ENCODE measurements at places on chromosomes 16 and 17. TPM values are rescaled to one million over a fixed set of nuclear protein-coding genes. Genes with fewer than 3 reads are reported as not detected.

- DNase-seq, result no peak
Observed at GRCh38 chr16:50244504-50245416, 21.6 kb upstream of the ADCY7 start.

DNA sequence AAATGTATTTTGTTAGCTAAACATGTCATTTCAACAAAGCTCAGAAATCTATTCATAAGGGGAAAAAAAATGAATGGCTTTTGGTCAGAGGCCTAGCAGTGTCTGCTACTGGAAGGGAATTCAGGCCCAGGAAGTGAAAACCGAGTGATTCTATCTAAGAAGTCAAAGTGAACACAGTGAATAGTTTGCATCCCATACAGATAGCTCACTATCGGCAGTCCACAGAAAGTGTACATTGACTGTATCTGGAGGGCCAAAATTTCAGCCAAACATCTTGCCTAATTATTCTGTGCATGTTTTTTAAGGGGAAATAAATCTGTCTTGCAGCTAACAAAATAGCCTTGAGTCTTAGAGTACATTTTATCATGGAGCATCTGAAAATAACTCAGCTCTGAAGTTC, 214.4 kb upstream of the CACNG5 start:
- no peak for DNase-seq

GRCh38 chr17:38341035-38341721, 2.6 kb downstream of the GPR179 start:
- no peak for DNase-seq

DNA sequence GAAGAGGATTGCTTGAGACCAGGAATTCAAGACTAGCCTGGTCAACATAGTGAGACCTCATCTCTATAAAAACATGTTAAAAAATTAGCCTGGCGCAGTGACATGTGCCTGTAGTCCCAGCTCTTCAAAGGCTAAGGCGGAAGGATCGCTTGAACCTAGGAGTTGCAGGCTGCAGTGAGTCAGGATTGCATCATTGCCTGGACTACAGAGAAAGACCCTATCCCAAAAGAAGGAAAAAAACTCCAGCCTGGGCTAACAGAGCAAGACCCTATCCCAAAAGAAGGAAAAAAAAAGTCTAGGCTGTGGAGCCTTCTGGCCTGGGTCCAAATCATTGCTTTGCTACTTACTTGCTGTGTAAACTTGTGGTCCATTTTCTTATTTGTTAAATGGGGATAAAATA, 4.9 kb downstream of the CCP110 start:
- no peak for DNase-seq

DNA sequence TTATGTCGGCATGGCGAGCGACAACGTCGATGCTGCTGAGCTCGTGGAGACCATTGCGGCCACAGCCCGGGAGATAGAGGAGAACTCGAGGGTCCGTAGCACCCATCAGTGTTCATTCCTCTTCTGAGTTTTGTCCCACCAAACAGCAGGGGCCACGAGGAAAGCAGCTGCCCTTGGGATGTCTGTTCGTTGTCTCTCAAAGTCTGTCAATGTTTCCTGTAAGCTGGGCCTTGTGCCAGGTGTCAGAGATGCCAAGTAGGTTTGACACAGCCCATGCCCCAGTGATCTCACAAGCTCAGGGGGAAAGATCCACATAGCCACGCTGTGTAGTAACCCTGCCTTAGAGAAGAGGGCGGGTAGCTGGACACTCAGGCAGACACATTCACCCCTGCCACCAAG, 22.6 kb downstream of the NTAN1 start:
- DNase-seq, result no peak

DNA sequence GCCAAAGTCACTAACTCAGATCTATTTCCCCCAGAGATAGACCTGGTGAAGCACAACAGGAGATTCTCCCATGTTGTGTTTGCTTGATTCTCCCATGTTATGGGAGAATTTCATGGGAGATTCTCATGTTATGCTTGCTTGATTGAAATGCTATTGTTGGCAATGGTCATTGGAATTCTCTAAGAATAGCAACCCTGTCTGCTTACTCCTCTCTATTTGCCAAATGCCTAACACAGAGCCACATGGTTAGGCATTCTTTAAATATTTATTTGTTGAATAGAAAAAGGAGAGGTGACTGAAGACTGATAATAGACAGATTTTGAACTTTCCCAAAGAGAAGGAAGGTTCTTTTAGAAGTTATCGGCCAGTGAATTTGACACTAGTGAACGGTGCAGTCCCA, 111.5 kb upstream of the MPHOSPH6 start:
- no peak for DNase-seq

DNA sequence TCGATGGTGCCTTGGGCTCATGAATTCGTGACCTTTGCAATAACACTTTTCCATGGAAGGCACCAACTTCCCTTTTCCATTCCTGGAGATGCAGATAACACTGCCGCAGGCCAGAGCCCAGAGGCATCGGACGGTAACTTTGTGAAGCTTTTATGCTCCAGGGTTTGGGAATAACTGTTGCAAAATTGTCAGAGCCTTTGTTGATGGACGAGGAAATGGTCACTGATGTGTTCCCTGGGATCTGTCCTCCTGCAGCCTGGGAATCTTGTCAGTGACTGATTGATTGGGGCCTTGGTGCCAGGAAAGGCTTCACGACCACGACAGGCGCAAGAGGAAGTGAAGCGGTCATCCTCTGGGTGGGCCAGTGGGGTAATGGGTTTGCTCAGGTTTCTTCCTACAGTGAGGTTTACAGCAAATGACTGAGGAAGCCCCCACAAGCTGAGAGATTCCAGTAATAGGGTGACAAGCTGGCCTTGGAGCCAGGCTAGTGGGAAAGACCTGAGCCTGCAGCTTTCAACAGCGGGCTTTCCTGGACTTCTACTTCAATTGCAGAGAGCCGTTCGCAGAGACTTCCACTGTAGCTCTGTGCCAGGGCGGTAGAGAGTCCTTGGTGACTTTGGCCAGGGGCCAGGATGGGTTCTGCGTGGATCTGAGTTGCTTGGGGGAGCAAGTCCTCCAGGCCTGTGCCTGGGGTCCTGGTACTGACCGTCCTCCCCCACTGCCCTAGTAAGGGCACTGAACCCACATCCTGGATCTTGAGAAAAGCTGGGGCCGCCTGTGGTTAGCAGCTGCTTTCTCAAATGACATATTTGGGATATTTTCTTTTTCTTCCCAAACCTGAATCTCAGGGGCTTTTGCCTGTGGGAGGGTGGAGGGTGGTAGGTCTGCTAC, 37.6 kb downstream of the PGS1 start:
- DNase-seq, result no peak

DNA sequence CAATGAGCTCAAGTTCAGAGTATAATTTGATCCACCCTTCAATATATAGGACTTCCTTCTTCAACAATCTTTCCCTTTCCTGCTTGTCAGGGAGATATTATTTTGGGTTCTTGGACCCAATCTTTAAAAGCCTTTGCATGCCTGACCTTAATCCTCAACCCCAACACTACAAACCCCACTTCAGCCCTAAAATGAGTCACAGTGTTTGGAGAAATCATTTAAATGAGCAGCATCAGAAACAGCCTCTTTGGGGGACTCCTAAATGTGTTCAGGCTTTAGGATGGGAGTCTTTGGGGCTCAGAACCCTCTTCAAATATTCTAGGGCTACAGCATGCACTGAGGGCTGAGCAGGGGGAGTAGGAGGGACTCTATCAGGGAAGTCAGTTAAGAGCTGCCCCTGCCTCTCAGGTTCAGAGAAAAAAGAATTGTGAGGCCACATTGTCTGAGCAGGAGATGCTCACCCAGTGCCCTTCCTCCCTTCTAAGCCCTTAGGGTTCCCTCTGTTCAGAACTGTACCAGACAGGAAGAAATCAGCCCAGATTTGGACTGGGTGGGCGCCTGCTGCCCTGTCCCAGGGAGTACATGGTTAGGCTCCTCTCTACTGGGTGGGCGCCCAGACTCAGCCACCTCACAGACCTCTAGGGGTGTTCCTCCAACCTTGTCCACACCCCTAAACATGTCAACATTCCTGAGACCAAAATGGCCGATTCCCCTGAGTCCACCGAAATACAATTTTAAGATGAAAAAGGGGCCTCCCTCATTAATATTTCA, 5.0 kb downstream of the NEUROD2 start:
- DNase-seq, result no peak

GRCh38 chr16:88959022-88959421, 18.0 kb downstream of the CBFA2T3 start:
- no peak for DNase-seq

DNA sequence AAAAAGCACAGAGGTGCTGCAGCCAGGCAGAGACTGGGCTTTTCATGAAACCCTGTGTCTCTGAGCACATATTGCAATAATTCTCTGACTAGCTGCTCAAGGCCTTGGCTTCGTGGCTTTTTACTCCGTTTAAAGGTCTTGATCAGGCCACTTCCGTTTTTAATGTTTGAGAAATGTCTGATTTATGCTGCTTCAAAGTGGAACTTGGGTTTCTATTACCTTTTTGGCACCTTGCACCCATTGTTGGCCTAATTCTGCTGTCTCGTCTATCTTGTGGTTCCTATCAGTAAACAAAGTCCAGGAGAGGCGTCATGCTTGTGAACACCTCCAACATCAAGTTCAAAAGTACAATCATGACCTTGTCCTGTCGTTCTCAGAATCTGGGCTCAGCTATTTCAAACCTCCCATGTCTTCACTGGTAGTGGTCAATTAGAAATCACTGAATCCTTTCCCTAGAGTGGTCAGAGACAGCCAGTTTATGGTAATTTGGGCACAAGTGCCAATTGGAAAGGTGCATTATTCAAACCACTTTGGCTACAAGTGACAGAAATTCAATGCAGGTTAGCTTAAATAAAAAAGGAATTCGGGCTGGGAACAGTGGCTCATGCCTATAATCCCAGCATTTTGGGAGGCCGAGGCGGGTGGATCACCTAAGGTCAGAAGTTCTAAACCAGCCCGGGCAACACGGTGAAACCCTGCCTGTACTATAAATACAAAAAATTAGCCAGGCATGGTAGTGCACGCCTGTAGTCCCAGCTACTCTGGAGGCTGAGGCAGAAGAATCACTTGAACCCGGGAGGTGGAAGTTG, 33.3 kb upstream of the METTL9 start:
- DNase-seq, result no peak

GRCh38 chr16:3589001-3589400, 11.8 kb upstream of the NLRC3 start:
- DNase-seq, result no peak

GRCh38 chr16:46822270-46822669, 8.7 kb downstream of the C16orf87 start:
- no peak for DNase-seq

DNA sequence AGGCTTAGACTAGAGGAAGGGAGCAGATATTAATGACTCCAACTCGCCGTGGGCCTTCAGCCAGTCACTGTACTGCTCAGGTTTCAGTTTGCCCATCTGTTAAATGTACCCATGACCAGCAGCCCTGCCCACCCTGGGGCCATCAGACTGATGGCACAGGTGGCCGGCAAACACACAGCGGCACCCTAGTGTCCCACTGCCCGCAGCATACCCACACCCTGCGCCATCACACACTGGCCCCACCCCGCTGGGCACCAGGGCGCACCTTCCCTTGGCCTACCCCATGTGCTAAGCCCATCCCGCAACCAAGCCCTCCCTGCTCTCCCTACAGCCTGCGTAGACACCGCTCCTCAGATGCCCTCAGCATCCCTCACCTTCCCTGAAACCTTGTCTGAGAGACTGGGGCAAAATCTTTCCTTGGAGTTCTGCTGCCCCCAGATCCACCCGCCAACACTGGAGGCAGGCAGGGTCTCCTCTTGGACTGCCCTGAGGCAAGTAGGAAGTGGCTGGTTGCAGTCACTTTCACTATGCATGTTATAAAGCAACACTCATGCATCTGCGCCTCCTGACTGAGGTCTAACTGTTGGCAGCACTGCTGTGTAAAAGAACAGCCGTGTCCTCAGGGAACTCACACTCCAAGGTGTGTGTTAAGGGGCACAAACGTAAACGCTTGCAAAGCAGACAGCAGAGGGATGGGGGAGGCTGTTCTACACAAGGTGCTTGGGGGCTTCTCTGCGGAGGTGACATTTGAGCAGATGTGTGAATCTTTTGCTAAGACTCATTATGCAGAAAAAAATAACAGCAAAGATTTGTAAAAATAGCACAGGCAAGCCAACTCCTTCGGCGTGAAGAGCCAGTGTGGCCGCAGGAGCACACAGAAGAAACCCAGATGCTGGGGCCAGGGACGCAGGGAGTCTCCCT, 6.7 kb upstream of the BCAR1 start:
- no peak for DNase-seq

- no peak for DNase-seq
Observed at GRCh38 chr17:71099003-71099714, 929.8 kb downstream of the KCNJ2 start.

Gene TUBB3
- 201 TPM for total RNA-seq

Gene USP7
- 171 TPM for total RNA-seq

Gene NPIPB13
- total RNA-seq, result 27.1 TPM

Gene CD300LG
- not detected for total RNA-seq

Gene CDC42EP4
- 66.0 TPM for total RNA-seq

Gene SYT17
- 6.6 TPM for total RNA-seq
